ENCODE measurements at places on chromosomes 7 and 10.

- DNase-seq = no peak
Observed at GRCh38 chr10:123655751-123656150, 10.4 kb upstream of the GPR26 start.

DNA sequence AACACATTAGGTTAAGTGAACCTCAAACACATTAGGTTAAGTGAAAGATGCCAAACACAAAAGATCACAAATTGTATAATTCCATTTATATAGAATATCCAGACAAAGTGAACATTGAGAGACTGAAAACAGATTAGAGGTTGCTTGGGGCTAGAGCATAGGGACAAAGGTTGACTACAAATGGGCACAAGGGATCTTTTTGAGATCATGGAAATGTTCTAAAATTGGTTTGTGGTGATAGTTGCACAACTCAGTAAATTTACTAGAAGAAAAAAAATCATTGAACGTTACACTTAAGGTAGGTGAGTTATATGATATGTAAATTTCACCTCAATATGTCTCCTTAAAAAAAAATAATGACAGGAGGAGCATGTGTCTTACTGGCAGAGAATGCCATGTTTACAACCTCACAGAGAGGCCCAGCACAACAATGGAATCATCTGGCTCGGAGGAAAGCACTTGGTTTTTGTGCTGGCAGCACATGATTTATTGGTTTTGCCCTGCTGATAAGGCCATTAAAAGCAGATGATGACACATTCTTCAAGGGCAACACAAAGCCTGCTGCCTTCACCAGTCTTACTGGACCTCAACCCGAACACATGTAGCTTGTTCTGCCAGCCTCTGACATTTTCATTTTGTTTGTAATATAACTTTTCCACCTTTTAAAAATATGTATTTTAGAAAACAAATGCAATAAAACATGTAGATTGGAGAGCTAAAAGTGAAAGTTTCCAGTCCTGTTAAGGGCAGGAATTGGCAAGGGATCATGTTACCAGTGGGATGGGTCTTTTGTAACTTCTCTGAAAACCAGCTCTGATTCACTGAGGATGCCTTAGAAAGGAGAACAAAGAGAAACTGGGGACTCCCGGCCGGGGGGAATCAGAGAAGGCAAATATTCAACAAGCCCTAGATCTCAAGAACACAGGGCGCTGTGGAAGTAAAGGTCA lies 11.9 kb upstream of the LMOD2 start:
- no peak for DNase-seq

- no peak for DNase-seq
Observed at GRCh38 chr10:32972460-32972859, 14.4 kb upstream of the ITGB1 start.

GRCh38 chr10:46037107-46037825 lies 6.8 kb upstream of the NCOA4 start:
- no peak for DNase-seq

- no peak for DNase-seq
Observed at GRCh38 chr10:88004451-88004850, 141.0 kb downstream of the PTEN start.

- DNase-seq = no peak
Observed at GRCh38 chr7:1040790-1041189, 3.6 kb upstream of the GPR146 start.

- no peak for DNase-seq
Observed at GRCh38 chr7:44972562-44972961, 6.3 kb downstream of the MYO1G start.

- DNase-seq = no peak
Observed at GRCh38 chr7:14850039-14850438, 52.5 kb downstream of the DGKB start.

- no peak for DNase-seq
Observed at GRCh38 chr10:130138479-130138866, 2.3 kb downstream of the GLRX3 start.

DNA sequence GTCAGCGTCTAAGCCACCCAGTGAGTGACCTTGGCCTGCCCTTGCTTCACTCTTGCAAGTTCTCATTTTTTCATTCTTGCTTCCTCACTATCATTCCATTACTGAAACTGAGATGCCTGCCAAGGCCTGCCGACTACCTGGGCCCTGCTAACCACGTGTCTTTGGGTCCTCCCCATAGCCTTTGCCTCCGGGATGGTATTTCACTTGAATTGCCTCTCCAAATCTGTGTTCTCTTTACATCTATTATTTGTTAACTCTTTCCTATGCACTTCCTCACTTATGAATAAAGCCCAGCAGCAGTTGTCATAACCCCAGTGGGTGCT lies 234.6 kb downstream of the SNX10 start:
- DNase-seq = no peak

DNA sequence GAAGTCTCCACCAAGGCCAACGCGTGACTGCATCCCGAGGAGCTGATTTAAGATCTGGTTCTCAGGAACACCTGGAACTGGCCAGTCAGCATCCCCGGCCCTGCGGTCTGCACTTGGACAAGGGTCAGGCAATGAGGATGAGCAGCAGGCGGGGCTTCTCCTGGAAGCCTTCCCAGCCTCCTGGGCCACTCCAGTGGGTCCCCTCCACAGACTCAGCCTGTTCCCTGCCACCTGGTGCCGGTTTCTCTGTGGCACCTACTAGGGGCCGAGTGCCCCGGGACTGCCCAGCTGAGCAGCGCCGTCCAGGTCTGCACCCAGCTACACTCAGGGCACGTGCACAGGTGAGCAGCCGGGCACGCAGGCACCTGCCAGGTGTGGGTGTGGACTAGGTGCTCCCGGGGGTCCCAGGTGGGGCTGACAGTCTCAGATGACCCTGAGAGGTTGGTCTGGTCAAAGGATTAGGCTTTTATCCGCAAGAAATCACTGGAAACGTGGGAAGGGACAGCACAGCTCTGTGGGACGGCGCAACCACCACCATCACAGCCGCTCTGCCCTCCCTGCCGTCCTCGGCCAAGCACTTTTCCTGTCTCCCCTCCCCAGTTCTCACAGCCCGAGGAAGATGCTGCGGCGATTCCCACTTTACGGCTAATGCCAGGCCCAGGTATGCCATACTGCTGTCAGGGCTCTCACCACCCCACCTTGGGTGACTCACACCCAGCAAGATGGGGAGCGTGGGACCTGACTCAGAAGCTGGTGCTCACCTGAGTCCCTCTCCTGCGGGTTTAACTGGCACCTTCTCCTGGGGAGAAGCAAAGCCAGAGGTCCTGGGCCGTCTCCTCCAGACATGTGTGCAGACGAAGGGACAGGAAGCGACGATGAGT lies 166.0 kb downstream of the RNF216 start:
- DNase-seq = no peak

DNA sequence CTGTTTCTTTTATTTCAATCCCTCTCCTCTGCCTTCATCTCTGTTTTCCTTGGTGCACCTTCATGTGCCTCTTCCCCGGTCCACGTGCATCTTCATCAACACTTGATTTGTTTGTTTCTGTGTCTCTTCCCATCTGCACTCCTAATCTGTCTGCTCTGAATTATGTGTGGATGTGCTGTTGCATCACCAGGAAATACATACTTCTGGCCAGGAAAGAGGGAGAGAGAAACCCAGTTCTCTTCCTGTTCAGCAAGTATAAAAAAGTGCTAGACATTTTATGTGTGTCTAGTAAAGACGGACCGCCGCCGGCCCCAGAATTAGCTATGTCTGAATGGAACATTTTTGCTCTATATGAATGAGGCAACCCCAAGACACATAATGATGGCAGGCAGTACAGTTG lies 93.8 kb downstream of the CALD1 start:
- no peak for DNase-seq

DNA sequence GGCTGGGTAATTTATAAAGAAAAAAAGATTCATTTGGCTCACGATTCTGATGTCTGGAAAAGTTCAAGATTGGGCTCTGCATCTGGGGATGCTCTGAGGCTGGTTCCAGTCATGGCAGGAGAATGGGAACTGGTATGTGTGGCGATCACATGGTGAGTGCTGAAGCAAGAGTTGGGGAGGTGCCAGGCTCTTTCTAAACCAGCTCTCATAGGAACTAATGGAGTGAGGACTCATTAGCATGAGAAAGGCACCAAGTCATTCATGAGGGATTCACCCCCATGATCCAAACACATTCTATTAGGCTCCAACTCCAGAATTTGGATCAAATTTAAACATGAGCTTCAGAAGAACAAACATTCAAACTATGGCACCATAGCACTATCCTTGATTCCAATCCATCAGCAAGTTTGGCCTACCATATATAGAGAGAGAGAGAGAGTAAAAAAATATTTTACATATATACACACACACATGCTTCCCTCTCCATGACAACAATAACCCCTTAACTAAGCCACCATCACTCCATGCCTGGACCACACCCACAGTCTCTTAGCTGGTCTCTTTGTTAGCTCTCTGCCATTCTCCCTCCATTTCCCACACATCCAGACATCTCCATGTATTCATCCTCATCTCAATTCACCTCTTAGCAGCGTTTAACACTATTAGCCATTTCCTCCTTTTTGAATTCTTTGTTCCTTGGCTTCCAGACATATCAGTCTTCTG lies 57.9 kb downstream of the NPY start:
- no peak for DNase-seq

DNA sequence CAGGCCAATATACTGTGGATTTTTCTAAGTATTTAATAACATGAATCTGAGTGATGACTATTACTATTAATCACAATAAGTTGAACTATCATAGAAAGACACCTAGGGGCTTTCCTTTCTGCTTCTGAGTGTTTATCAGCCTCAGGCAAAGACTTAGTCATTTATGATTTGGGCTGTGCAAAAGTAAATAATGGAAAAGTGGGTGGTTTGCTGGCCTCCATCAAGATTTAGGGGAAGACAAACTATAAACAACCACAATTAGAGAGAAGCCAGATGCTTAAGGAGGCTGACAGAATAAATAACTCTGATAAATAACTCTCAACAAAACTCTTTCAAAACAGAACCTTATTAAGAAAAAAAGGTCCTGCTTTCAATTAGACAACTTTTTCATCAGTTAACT lies 64.7 kb downstream of the MACC1 start:
- DNase-seq = no peak

GRCh38 chr10:128277267-128277840 lies 151.1 kb upstream of the MKI67 start:
- DNase-seq = no peak

- DNase-seq = no peak
Observed at GRCh38 chr7:155741082-155741481, 71.2 kb downstream of the SHH start.

GRCh38 chr10:78802866-78803265 lies 265.9 kb upstream of the ZMIZ1 start:
- no peak for DNase-seq

GRCh38 chr7:44652535-44652934 lies 46.1 kb downstream of the OGDH start:
- DNase-seq = no peak

- DNase-seq = no peak
Observed at GRCh38 chr10:28680358-28680752, 3.0 kb downstream of the BAMBI start.

DNA sequence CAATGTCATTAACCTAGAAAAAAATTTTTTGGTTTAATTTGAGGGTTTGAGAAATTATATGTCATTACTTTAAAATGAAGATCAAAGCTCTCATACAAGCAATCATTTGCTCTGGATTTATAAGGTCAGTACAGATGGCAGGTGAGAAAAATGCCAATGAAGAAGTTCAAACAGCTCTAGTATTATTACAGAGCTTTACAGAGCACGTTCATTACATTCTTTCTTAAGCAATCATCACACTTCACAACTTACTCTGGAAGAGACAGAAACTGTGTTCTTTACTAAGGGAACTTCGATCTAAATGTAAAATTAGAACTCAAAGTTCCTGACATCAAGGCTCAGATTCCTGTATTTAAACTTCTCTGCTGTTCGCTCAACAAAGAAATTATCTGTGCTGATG lies 153.4 kb downstream of the ATE1 start:
- DNase-seq = no peak

GRCh38 chr7:46153951-46154787 lies 233.1 kb upstream of the IGFBP3 start:
- no peak for DNase-seq

GRCh38 chr10:93081834-93082233 lies 8.1 kb downstream of the CYP26A1 start:
- no peak for DNase-seq

- DNase-seq = no peak
Observed at GRCh38 chr10:45044290-45044689, 43.6 kb downstream of the ZNF22 start.

DNA sequence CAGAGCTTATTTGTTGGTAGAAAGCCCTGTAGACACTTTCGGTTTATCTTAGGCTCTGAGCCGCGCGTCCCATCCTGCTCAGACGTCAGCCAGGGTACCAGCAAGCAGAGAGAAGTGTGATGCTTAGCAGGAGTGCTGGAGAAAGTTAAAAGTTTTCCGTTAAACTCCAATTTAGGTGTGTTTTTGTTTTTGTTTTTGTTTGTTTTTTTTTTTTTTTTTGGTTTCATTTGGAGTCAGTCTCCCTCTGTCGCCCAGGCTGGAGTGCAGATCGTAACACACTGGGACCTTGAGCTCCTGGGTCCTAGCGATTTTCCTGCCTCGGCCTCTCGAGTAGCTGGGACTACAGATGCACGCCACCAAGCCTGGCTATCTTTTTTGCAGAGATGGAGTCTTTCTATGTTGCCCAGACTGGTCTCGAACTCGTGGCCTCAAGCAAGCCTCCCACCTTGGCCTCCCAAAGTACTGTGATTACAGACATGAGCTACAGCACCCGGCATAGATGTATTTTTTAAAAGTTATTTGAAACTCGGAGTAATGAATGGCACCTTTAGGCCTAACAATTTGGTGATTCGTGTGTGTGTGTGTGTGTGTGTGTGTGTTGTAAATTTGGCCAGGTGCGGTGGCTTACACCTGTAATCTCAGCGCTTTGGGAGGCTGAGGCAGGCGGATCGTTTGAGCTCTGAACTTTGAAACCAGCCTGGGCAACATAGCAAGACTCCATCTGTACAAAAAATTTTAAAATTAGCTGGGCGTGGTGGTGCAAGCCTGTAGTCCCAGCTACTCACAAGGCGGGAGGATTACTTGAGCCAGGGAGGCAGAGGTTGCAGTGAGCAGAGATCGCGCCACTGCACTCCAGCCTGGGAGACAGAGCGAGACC lies 1.3 kb upstream of the HIP1 start:
- peak; percentile 22 for DNase-seq

GRCh38 chr10:99497343-99498025 lies 35.3 kb upstream of the NKX2-3 start:
- DNase-seq = no peak

DNA sequence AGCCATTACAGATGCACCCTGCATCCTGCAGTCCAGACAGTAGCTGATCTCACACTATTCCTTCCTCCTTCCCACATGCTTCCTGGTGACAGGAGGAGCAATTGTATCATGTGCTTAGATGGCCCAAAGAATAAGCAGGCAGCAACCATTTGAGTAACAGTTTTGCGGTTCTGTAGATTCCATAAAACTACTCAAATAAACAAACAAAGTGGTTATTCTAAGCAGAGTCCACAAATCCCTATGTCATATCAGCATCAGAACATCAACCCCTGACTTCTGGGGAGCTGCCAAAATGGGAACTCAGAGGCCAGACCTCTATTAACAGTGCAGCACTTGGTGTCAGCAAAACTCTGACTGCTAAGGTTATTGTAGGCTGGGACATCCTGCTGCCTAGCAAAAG lies 226.0 kb downstream of the SORCS1 start:
- DNase-seq = no peak

GRCh38 chr10:110876000-110876399 lies 4.3 kb downstream of the PDCD4 start:
- DNase-seq = no peak

- DNase-seq = no peak
Observed at GRCh38 chr10:131785121-131785460, 115.7 kb upstream of the PPP2R2D start.

Measured in stimulated activated CD4-positive, alpha-beta T cell treated with anti-CD3 and anti-CD28 coated beads, Interleukin-2, amount 100 ng/mL, for 24 hours (primary cell).